Spleen (tissue), 13 donors: ENCODE measurements at places on chromosomes 5 and 9. TPM values are rescaled to one million over a fixed set of nuclear protein-coding genes. Genes with fewer than 3 reads are reported as not detected.

DNA sequence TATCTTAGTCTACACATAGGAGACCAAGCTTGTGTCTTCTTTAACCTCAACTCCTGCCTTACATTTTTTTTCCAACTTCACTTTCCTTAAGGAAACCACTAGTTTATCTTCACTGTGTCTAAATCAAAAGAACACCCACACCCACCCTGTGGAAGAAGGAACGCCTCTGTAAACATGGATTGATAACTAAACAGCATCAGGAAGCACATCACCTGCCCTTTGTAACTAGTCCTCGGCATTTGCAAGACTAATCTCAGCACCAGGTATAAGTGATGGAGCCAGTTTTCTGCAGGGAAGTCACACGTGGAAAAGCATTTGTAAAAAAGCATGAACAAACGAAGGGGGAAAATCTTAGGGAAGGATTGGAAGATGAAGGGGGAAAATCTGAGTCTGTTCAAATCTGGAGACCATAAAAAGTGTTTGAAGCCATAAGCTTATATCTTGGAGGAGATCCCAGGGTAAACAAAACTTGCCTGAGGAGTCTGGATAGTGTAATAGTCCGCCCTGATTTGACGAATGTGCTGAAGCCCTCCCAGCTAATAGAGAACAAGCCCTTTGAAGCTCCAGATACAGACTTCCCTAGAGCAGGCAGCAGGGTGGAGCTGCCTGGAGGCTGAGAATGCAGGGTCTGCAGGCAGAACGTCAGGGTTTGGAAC lies 117.3 kb upstream of the LHFPL2 start:
- DNase-seq = no peak

DNA sequence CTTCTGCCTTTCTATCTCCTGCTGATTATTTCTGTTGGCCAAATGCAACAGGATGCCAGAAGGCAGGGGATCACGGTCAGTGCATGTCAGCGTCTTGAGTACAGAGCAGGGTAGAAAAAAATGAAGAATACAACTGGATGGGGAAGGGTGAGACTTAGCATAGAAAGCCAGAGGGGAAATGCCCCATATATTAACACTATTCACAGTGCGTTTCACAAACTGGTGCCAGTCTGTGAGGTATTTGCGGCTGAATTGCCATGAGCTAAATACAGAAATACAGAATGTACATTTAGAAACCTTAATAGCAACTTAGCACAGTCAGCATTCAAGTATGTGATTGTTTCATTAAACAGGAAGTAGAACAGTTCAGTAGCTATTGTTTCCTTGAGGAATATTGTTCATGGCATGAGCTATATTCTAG lies 31.0 kb upstream of the SLC1A3 start:
- no peak for DNase-seq

The CCDC152 gene
- polyA plus RNA-seq = 1.5 TPM

- no peak for DNase-seq
Measured at GRCh38 chr5:107610798-107611197, 59.9 kb downstream of the EFNA5 start.

- no peak for DNase-seq
Measured at GRCh38 chr9:26243726-26244125, 565.5 kb upstream of the TUSC1 start.

The PCSK1 gene
- polyA plus RNA-seq = 0.04 TPM

DNA sequence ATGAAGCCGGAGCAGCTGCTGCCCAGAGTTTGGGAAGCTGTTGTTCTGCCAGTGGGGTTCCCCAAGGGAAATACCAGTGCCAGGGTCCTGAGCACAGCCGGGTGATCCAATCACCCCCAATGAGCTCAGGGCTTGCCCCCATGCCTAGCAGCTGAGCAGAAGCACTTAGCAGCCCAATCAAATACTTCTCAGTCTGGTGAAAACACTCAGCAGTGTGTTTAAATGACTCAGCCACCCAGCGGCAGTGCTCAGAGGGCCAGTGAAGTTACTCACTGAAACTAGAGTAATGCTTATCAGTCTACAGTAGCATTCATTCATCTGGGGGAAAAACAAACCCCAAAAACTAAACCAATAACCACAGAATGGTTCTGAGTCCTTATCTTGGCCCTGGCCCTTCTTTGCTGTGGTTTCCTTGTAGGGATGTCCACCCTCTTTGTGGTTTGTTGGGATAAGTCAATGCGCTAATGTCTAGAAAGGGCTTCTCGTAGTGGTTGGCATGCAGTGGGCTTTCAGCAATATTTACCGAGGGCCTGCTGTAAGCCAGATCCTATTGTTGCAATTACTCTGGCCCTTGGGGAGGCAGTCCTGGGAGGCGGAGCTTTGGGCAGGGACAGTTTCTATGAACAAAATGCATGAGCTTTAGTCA lies 43.1 kb downstream of the LHX2 start:
- no peak for DNase-seq

GRCh38 chr5:72101828-72102227 lies 5.4 kb upstream of the MAP1B start:
- no peak for DNase-seq

The PKD2L2 gene
- 0.09 TPM for polyA plus RNA-seq

DNA sequence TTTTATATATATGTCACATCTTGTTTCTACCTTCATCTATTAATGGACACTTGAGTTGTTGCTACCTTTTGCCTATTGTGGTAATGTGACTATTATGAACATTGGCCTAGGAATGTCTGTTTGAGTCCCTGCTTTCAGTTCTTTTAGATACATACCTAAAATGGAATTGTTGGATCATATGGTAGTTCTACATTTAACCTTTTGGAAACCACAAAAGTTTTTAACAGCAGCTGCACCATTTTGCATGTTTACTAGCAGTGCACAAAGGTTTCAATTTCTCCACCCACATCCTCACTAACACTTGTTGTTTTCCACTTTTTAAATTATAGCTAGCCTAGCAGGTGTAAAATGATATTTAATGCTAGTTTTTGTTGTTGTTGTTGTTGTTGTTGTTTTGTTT lies 88.4 kb downstream of the GALNT10 start:
- DNase-seq = no peak

DNA sequence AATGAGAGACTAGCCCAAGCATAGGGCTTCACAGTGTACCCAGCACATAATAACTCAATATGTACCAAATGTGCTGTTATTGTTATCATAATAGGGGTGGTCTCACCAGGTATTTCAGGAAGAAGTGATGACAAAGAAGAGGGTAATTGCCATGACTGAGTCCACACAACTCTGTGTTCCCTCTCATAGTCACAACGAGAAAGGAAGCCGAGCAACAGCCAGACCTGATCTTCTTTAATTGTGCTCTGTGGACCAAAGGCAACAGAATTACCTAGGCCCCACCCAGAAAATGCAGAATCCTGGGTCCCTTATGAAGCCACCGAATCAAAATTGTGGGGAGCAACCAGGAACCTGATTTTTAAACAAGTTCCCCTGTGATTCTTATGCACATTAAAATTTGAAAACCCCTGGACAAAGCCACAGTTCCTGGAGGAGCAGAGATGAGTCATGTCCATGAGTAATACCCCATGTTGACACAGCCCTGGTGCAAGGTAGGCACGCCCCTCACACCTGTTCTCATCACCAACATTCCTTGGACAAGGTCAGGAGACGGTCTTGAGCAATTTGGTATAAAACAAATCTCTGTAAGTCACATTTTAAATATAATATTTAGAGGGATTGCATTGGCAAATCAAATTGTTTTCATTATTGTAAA lies 5.2 kb downstream of the FGF1 start:
- no peak for DNase-seq

GRCh38 chr5:45799388-45799787 lies 103.2 kb upstream of the HCN1 start:
- no peak for DNase-seq

The ITGA2 gene
- polyA plus RNA-seq = 1.7 TPM

GRCh38 chr9:95217936-95218335 lies 99.6 kb downstream of the FANCC start:
- DNase-seq = no peak

The THBS4 gene
- 1.1 TPM for polyA plus RNA-seq

- DNase-seq = no peak
Measured at GRCh38 chr5:140106101-140106500, 7.8 kb upstream of the PURA start.

DNA sequence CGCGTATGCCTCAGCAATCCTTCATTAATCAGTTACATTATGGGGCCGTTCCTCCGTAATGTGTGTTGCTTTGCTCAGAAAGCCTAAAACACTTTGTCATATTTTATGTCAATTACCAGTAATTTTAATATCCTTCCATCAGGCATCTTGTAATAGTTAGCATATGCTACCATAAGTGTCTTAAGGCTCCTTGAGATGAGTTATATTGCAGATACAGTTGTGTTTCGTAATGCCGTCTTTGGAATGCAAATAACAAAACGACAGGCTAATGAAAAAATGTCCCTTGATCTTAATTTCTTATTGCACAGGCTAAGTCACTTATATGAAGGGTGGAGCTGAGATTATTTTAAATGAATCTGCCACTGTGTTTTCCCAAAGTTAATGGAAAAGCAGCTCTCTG lies 50.5 kb downstream of the TBCA start:
- DNase-seq = no peak

DNA sequence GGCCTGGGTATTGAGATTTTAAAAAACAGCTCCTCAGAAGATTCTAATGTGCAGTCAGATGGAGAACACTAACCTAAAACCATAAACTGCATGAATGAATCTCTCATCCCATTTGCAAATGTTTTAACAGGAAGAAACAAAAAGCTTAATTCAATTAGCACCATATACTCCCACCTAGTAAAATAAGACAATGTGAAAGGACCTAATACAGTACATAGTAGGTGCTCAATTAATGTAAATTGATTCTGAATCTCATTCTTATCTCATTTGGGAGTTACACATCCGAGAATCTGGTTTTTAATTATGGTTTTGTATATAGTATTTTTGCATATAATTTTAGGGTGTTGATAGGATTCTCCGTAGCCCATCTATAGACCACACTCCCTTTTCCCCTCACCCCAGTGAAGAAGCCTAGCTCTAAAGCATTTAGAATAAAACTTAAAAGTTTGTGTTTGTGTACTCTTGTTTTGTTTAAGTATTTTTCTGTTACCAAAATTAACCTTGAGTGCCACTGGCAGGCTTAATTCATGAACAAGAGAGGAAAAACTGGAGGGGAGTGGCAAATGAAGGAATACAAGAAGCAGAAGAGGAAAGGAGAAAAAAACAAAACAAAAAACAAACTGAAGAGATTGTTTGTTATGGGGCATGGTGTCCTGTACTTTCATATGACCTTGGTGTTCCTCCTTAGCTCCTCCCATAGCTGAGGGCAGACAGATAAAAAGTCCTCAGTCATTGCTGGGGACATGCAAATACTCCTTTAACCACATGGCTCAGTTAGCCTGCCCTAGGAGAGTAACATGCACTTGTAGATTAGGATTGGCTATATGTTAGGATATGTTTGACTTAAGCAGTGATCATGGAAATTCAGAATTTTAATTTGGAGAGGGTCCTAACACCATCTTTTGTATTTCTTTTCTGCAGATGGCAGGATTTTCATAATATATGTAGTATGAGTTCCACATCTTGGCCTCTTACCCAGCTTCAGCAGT lies 1.2 kb downstream of the RNF14 start:
- DNase-seq = no peak
